Activated CD4-positive, alpha-beta memory T cell treated with anti-CD3 and anti-CD28 coated beads, Interleukin-2, amount 10 ng/mL, durations not matched to agents 7 days and 5 days (primary cell): ENCODE measurements at places on chromosomes 1 and 21. TPM values are rescaled to one million over a fixed set of nuclear protein-coding genes. Genes with fewer than 3 reads are reported as not detected.
A peak's percentile ranks its signal among the peaks of the same experiment; 100 is the strongest.

- H3K36me3 ChIP-seq, result peaks cover 3% of the 10 kb centered on the region
- H3K27ac ChIP-seq, result no peak overlapping the region
- H3K4me3 ChIP-seq, result no peak overlapping the region
These were observed 2.1 kb upstream of the PRRX1 start for GRCh38 chr1:170661646-170662411.

GRCh38 chr1:7418442-7419080, 352.5 kb upstream of the VAMP3 start:
- H3K4me3 ChIP-seq, result no peak overlapping the region
- H3K27me3 ChIP-seq, result no peaks in the 10 kb centered on the region

- no peaks in the 10 kb centered on the region for H3K27me3 ChIP-seq
- peaks cover 58% of the 10 kb centered on the region for H3K36me3 ChIP-seq
- H3K4me3 ChIP-seq, result no peak overlapping the region
- no peak overlapping the region for H3K27ac ChIP-seq
- peaks cover 43% of the 10 kb centered on the region for H3K4me1 ChIP-seq
These were observed 85.1 kb downstream of the JAK1 start for GRCh38 chr1:64881281-64881680.

- no peak for DNase-seq
- H3K36me3 ChIP-seq, result no peaks in the 10 kb centered on the region
- no peak overlapping the region for H3K27ac ChIP-seq
- no peak overlapping the region for H3K4me3 ChIP-seq
- H3K27me3 ChIP-seq, result no peaks in the 10 kb centered on the region
These were observed 183.6 kb downstream of the HFM1 start for GRCh38 chr1:91221017-91221416.

DNA sequence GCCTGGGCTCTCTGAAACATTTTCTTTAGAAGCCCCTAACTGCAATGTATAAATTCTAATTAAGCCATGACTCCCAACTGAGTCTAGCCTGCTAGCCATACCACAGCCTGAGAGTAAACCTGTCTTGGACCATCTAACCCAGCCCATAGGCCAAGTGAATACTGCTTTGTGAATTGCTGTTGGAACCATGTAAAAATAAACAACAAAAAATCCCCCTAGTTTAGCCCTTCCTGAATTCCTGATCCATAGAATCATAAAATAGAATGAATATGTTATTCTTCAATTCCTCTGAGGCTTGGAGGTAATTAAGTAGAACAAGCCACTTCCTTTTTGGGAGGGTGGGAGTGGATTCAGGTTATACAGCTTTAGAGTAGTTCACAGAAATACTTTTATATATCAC, 1496.4 kb downstream of the MRPL39 start:
- H3K4me3 ChIP-seq, result no peak overlapping the region
- H3K4me1 ChIP-seq, result no peaks in the 10 kb centered on the region
- no peak overlapping the region for H3K27ac ChIP-seq
- H3K36me3 ChIP-seq, result no peaks in the 10 kb centered on the region

- no peak overlapping the region for H3K4me3 ChIP-seq
- H3K27me3 ChIP-seq, result no peaks in the 10 kb centered on the region
- H3K27ac ChIP-seq, result no peak overlapping the region
- DNase-seq, result no peak
- peaks cover 11% of the 10 kb centered on the region for H3K36me3 ChIP-seq
- peaks cover 6% of the 10 kb centered on the region for H3K4me1 ChIP-seq
These were observed 88.0 kb upstream of the SLFNL1 start for GRCh38 chr1:41109310-41110197.

DNA sequence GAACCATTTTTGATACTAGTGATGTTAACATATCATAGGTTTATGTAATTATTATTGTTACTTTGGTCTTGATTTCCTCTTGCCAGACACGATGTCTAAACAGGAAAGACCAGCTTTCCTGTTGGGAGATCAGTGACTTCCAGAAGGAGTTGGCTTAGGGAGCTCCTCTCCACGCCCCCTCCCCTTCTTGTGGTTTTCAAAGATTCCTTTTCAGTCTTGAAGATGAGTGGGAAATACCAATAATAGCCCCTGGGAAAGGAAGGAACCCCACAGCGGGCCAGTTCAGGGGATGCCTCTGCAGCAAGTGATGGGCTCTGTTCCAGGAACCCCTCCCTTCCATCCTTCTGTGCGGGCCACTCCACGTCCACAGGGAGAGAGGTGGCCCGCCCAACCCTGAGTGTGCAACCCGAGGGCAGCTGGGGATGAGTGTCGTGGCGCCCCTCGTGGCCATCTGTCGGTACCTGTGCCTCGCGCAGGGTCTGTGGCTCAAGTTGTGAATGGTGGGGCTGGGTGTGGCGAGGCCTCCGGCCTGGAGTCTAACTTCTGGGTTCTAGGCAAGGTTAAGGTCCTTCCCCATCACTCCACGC, 65.7 kb downstream of the TLR5 start:
- no peak overlapping the region for H3K4me3 ChIP-seq
- DNase-seq, result no peak
- no peaks in the 10 kb centered on the region for H3K36me3 ChIP-seq
- no peaks in the 10 kb centered on the region for H3K4me1 ChIP-seq

DNA sequence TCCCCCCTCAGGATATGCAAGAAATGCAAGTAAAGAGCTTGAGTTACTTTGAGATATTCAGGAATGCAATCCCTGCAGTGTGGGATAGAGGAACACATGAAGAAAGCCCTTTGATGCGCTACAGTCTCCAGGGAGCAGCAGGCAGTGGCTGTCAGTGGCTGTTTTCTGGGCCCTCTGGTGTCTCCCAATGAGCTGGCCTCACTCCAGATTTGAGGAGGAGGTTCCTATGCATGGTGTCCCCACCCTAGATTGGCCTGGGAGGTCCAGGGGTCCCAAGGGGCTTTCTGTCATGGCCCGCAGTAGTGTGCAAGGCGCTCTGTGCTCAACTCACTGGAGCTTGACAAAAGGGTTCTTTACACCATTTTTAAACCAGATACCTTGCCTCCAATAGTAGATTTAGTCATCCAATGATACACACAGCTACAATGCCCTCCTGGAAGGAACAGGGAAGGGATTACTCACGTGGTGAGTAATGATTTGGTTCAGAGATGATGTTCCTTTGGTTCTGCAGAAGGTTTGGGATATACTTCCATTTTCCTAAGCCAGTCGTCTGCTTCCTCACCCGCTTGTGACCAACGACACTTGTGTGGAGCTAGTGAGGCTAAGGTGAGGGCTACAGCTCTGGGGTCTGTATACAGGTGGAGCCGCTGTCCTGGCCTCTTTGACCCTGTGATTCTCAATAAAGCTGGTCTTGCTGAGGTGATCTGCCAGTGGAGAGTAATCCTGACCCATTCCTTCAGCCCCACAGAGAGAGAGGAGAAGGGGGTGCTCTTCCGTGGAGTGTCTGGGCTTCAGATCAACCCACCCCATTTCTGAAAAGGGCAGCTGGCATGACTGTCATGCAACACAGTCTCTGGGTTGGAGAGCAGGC, 6.6 kb downstream of the BATF3 start:
- peaks cover 56% of the 10 kb centered on the region for H3K4me1 ChIP-seq
- peaks cover 44% of the 10 kb centered on the region for H3K36me3 ChIP-seq
- H3K27me3 ChIP-seq, result no peaks in the 10 kb centered on the region

GRCh38 chr1:160519642-160520435, 3.2 kb downstream of the SLAMF6 start:
- peak overlapping the region; percentile 84 for H3K4me3 ChIP-seq
- peaks cover 45% of the 10 kb centered on the region for H3K36me3 ChIP-seq
- no peak for DNase-seq
- H3K27ac ChIP-seq, result peak overlapping the region; percentile 93
- no peaks in the 10 kb centered on the region for H3K27me3 ChIP-seq
- peaks cover 87% of the 10 kb centered on the region for H3K4me1 ChIP-seq

DNA sequence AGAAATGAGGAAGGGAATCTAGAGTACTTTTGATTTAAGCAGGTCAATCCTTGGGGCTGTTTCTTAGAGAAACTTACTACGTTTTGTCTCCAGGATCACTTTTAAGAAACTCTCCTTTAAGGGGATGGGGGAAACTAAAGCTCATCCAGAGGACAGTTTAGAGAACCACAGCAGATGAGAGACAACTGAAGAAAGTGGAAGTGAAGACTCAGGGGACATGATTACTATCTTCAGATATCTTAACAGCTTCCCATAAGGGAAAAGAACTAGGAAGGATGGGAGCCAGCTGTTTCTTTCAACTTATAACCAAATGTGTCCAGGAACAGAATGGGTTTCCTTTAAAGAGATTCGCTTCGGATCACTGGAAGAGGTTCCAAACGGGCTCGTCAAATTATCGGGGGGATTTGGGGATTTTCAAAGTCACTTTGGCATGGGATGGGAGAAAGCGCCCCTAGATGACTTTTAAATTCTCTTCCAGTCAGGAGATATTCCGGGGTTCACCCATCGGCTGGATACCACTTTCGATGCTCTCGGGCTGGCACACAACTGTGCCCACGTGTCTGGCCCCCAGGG, 1.2 kb downstream of the SCMH1 start:
- H3K36me3 ChIP-seq, result peaks cover 3% of the 10 kb centered on the region
- H3K4me3 ChIP-seq, result peak overlapping the region; percentile 76
- H3K4me1 ChIP-seq, result peaks cover 31% of the 10 kb centered on the region
- H3K27me3 ChIP-seq, result peaks cover 3% of the 10 kb centered on the region

- H3K27me3 ChIP-seq, result no peaks in the 10 kb centered on the region
- DNase-seq, result no peak
- no peak overlapping the region for H3K4me3 ChIP-seq
- no peak overlapping the region for H3K27ac ChIP-seq
- H3K4me1 ChIP-seq, result no peaks in the 10 kb centered on the region
These were observed 66.8 kb downstream of the DNAH14 start for GRCh38 chr1:224996266-224996665.

DNA sequence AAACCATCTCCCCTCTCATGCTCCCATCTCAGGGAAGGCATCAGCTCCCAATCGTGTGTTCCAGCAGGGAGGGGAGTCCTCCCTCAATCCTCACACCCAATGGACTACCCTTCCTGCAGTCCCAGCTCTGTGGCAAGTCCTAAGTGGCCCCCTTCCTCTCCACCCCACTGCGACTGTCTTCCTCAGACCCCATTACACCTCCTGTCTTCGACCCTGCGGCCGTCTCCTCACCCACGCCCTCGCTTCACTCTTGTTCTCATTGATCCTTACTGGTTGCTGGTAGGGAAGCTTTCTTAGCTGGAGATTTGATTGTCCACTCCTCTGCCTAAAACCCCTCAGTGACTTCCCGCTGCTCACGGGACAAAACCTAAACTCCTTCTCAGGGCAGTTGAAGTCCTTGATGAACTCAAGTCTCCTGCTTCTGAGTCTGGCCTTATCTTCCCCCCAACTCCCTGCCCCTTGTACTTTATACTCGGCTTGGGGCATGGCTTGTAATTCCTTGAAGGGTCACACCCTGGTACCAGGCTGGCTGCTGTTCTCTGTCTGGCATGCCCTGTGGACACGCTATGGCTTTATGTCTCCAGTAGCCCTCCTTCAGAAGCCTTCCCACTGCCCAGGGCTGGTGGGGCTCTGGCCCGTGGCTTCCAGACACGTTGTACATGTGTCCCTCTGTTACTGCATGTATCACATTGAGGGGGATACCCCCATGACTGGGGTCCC, 2.3 kb upstream of the EPS8L3 start:
- H3K36me3 ChIP-seq, result no peaks in the 10 kb centered on the region
- no peak overlapping the region for H3K27ac ChIP-seq
- H3K4me3 ChIP-seq, result no peak overlapping the region
- no peak for DNase-seq
- peaks cover 3% of the 10 kb centered on the region for H3K4me1 ChIP-seq
- H3K27me3 ChIP-seq, result no peaks in the 10 kb centered on the region

- H3K4me1 ChIP-seq, result no peaks in the 10 kb centered on the region
- no peak for DNase-seq
- H3K27ac ChIP-seq, result no peak overlapping the region
- H3K36me3 ChIP-seq, result peaks cover 57% of the 10 kb centered on the region
These were observed 126.9 kb downstream of the CLIC6 start for GRCh38 chr21:34795548-34796180.

DNA sequence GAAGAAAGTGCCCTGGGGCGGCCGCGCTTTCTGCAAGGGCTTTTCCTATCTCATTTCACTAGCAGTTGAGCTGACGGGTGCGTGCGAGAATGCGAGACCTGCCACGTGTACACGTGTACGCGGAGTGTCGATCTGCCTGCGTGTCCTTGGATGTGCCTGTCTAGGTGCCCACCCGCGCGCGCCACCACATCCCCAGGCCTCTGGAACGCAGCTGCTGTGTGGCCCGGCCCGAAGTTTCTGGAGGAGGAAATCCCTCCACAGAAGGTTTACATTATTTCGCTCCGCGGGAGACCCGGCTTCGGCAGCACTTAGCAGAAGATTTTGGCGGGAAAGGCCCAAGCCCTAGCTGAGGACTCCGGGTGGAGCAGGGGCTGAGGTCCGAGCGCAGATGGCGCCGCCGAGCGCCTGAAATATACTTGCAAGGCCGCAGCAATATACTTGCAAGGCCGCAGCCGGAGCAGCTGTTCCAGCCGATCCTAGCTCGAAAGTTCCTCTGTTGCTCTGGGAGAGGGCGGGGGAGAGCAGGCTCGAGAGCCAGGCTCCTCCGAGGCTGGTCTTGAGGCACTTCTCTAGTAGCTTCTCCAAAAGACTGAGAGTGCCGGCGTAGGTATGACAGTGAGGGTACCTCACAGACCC, 3.9 kb downstream of the TBX15 start:
- no peak for DNase-seq
- H3K4me1 ChIP-seq, result peaks cover 10% of the 10 kb centered on the region
- peaks cover 40% of the 10 kb centered on the region for H3K36me3 ChIP-seq
- H3K4me3 ChIP-seq, result no peak overlapping the region
- H3K27ac ChIP-seq, result no peak overlapping the region

GRCh38 chr1:186994897-186995296, 166.1 kb downstream of the PLA2G4A start:
- H3K27ac ChIP-seq, result no peak overlapping the region
- no peaks in the 10 kb centered on the region for H3K36me3 ChIP-seq
- no peak for DNase-seq
- H3K27me3 ChIP-seq, result peaks cover 4% of the 10 kb centered on the region

DNA sequence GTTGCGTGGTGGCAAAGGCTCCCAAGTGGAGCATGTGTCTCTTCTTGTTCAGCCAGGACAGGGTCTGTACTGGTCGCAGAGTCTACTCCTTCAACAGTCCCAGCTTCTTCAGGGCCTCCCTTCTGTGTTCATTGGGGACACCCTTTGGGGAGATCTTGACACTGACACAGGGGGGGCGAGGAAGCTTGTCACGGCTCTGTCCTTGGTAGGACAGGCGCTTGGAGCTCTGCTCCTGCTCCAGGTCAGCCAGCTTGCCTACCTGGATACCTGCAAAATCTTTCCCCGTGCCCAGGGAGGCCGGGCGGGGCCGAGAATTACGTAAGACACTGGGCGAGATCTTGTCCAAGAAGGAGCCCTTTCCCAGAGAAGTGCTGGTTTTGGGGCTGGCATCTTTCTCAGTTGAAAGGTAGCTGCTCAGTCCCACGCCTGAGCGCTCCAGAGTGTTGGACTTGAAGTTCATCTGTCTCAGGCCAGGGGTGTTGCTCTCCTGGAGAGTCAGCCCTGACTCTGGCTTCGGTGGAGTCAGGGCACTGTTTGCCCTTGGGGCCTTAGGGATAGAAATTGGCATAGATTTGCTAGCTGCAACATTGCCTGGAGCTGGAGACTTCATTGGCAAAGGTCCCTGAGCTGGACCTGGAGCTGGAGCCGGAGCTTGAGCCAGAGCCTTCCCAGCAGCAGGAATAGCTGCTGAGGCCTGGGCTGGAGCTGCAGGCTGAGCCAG, 10.5 kb downstream of the C1orf116 start:
- H3K27ac ChIP-seq, result no peak overlapping the region
- peaks cover 3% of the 10 kb centered on the region for H3K4me1 ChIP-seq
- no peaks in the 10 kb centered on the region for H3K36me3 ChIP-seq

GBP6 gene
- 0.25 TPM for total RNA-seq

OR2T12 gene
- not detected for total RNA-seq

ANP32E gene
- 185 TPM for total RNA-seq

C1orf74 gene
- 2.2 TPM for total RNA-seq

LSS gene
- total RNA-seq, result 54.7 TPM

DYNLT5 gene
- total RNA-seq, result not detected

KLHL12 gene
- 27.1 TPM for total RNA-seq

WNT2B gene
- 0.08 TPM for total RNA-seq

NUP133 gene
- 36.9 TPM for total RNA-seq

CHRM3 gene
- not detected for total RNA-seq

MIXL1 gene
- not detected for total RNA-seq
